ENCODE measurements at places on chromosomes 13 and 19. TPM values are rescaled to one million over a fixed set of nuclear protein-coding genes. Genes with fewer than 3 reads are reported as not detected.

DNA sequence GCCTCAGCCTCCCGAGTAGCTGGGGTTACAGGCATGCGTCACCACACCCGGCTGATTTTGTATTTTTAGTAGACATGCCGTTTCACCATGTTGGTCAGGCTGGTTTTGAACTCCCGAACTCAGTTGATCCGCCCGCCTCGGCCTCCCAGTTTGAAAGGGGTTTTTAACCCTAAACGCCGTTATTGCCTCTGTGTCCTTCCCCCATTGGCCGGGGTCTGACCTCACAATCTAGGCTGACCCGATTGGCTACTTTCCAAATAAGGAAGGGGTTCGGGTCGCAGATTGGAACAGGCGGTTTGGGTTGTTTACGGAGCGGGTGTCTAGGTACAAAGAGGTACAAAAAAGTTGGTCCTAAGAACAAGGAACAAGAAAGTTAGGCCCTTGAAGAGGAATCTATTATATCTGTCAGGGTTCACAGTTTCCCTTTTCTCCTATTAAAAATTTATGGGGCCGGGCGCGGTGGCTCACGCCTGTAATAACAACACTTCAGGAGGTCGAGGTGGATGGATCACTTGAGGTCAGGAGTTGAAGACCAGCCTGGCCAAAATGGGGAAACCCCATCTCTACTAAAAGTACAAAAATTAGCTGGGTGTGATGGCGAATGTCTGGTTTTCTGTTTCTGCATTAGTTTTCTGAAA, 1.0 kb downstream of the ZNF253 start:
- DNase-seq, result no peak

DNA sequence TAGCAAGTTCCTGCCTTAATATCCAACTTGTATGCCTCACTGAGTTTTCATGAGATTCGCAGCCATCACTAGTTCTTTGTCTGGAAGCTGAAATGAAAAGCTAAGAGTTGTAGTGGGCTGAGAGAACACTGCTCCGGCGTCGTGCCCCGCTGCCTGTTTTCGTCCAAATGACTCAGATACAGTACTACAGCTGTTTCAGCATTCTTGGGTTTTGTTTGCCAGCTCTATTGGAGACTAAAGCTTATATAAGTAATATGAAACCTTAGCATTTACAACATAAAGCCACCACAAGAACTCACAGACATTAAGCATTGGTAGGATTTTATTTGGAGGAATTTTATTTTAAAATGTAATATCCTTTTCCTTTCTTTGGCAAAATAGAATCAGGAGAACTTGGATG, 299.7 kb downstream of the DLEU7 start:
- DNase-seq, result no peak

- no peak for DNase-seq
Measured at GRCh38 chr13:26589754-26590153, 32.3 kb downstream of the WASF3 start.

DNA sequence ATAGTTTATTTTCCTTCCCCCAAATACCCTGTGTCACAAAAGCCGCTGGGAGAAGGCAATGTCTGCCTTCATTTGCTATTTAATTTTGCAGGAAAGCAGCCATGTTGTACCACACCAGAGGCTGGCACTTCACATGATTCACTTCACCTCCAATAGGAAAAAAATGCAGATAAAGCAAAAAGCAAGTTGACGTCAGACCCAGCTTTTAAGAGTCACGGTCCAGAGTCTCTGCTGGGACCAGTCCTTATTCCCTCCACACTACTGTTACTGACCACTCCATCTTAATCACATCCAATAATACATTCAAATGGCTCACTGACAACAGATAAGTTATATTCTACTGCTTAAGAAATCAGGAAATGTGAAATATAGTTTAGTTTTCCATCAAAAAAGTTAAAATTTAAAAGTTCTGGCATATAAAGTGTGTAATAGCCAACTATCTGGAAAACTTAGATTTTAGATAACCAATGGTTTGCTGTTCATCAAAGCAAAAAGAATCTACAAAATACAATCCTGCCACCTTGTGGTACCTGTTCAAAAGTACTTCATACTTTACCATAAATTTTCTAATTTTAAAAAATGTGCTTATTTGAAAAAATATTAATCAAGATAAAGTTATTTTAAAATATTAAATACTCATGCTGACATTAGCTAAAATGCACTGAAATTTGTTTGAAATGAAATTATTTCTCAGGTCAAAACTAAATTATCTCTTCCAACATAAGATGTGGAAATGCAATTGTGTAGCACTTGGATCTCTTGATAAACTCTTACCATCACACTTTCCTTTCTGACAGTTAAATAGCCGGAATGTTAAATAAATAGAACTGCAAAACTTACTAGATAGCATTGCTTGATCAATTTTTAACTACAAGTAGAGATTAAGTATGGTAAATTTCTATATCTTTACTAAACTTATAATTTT, 97.3 kb downstream of the SERP2 start:
- DNase-seq, result no peak

DNA sequence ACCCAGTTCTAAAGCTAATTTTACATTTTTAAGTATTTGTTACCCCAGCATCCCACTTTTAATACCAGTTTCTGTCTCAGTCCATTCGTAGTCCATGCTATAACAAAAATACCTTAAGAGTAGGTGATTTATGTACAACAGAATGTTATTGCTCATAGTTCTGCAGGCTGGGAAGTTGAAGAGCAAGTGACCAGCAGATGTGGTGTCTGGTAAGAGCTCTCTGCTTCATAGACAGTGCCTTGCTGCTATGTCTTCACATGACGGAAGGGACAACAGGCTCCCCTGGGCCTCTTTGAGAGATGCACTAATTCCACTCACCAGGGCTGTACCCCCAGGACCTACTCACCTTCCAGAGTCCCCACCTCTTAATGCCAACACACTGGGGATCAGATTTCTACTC, 96.6 kb downstream of the COL4A2 start:
- DNase-seq, result no peak

DNA sequence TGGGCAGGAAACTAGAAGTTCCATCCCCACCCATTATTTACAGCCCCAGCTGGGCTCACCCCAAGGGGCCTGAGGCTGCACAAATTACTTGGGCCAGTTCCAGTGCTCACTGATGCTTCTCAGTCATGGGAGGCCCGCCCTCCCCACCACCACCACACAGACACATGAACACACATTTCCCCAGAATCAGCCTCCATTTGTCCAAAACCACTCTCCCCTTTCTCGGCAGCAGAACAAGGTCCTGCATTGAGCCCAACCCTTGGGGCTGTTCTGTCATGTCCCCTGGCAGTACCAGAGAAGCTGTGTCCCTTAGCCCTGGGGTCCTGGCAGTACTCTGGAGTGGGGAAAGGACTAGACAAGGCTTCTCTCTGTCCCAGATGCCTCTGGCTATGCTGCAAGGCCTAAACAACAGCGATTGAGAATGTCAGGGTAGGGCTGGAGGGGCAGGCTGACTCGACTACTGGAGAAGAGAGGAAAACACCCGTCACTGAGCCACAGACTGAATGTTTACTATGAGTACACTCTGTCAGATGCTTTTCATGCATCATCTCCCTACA, 21.8 kb downstream of the SAMD4B start:
- no peak for DNase-seq

GRCh38 chr19:39974377-39975155, 3.6 kb downstream of the PSMC4 start:
- DNase-seq, result no peak

DNA sequence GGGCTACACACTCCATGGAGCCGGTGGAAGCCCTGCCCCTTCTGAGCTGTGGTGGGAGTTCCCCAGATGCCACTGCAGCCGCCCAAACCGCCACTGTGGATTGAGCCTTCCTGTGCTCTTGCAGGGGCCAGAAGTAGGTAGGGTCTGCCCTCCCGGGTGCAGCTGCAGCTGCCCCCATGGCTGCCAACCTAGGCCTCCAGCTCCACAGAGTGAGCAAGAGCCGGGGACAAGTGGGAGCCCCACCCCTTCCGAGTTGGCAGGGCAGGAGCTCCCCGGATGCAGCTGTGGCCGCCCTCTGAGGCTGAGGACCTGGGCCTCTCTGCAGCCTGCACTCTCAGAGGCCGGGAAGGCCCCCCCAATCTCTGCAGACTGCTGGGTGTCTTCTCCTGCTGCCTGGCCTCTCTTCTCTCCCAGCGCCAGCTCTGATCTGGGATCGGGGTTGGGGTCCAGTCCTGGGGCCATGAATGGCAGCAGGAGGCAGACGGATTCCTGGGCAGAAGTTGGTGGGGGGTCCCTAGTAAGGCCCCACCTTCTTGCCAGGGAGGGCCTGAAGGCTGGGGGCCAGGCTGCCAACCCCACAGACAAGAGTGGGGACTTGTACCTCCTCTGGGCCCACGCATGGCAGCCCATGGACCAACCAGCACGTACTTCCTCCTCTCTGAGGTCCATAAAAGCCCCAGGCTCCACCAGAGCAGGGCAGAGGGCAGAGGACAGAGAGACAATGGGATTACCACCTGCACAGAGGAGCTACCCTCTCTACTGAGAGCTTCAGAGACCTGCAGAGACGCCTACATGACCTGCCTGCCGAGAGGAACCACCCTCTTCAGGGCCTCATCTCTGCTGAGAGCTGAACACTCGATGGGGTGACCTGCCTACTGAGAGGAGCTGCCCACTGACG, 28.9 kb downstream of the AP2S1 start:
- DNase-seq, result no peak

GRCh38 chr13:104632736-104633135, 1566.5 kb upstream of the SLC10A2 start:
- no peak for DNase-seq

DNA sequence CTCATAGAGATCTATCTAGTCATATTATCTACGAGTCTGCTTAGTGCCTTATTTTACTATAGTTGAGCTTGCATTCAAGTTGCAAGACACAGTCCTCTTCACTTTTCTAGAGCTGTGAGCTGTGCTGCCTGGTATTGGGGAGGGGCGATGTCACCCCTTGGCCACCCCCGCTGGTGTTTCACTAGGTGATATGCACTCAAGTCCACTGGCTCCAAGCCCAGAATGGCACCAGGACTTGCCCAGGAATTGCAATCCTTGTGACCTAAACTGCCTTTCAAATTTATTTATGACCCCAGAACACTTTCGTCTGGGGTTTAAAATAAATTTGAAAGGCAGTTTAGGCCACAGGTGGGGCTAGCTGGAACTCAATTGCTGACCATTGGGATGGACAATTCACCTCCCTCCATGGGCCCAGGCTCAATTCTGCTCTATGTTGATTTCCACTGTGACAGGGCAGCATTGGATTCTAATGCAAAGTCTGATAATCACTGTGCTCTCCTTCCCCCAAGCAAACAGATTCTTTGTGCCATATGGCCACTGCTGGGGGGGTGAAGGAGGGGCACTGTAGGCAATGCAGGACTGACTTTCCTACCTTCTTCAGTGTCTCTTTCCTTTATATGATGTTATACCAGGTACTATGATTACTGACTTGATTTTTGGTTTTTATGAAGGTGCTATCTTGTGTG, 1244.2 kb upstream of the MIR17HG start:
- no peak for DNase-seq

DNA sequence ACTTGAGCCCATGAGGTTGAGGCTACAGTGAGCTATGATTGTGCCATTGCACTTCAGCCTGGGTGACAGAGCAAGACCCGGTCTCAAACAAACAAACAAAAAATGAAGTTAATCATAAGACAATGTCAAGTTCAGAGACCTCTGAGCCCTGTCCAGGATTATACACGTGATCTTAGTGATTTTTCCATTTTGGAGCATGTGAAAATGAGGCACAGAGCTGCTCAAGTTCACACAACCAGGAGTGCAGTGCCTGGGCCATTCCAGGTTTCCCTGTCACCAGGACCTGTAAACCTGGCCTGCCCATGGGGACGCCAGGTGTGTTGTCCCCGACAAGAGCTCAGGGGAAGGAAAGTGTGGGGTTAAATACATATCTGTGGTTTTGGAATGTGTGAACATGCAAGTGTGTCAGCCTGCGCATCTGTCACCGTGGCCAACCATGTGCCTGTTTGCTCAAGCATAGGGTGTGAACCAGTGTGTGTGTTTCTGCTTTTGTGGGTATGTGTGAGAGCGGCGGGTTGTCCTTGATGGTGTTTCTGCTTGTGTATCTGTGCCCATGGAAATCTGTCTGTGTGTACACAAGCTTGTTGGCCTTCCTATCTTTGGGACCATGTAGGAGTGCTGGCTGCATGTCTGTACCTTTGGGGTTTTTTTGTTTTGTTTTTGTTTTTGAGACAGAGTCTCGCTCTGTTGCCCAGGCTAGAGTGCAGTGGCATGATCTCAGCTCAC, 1.5 kb upstream of the FXYD1 start:
- no peak for DNase-seq

- DNase-seq, result no peak
Measured at GRCh38 chr13:24066405-24067295, 93.9 kb upstream of the SPATA13 start.

- no peak for DNase-seq
Measured at GRCh38 chr13:94710065-94710781, 2.1 kb downstream of the SOX21 start.

DNA sequence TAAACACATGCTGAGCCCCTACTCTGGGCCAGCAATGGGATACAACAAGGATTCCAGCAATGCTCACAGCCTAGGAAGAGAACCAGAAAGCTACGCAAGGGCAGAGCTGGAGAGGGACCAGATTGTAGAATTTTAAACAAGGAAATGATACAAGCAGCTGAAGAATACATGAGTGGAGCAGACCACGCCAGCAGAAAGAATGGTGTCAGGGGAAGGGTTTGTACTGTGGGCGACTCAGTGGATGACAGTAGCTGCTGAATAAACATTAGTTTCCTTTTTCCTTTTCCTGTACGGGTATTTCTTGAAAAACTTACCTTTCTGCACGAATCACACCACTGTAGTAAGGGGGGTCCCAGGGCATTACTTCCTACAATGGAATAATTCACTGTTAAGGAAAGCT, 30.7 kb downstream of the MIPEP start:
- no peak for DNase-seq

DNA sequence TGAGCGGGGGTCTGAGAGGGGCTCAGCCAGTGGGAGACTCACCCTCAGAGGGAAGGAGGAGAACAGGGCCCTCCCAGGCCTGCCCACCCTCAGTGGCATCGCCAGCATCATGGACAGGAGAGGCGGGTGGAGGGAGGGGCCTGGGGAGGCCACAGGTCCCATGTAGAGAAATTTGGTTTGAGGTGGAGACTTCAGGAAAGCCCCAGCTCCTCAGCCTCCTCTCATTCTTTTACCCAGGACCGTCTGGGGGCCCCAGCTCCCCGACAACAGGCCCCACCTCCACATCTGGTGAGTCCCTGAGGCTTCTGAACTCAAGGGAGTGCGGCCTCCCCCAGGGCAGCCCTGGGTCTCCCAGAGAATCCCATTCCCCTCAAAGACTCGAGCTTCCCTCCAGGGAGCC, 3.1 kb downstream of the LILRB1 start:
- DNase-seq, result no peak

DNA sequence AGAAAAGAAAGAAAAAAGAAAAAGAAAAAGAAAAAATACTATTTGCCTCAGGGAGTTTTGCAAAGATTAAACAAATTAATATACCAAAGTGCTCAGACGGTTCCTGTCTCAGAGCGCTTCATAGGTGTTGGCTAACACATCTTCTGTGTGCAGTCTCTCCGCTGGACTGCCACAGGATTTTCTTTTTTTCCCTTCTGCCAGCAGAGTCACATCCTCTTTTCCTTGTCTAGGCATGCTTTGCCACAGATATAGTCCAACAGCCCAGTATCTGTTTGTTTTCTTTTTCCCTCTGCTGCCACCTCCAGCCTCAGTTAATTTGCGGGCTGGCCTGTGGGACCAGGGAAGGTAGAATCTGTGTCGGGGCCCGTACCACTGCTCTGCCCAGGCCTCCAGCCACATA, 3.4 kb upstream of the URAD start:
- no peak for DNase-seq

Gene TNFSF13B
- 0.26 TPM for polyA plus RNA-seq

Gene IGFLR1
- 1.1 TPM for polyA plus RNA-seq

Gene LEUTX
- polyA plus RNA-seq, result not detected
